ENCODE measurements at places on chromosomes 1 and 21. TPM values are rescaled to one million over a fixed set of nuclear protein-coding genes. Genes with fewer than 3 reads are reported as not detected.

GRCh38 chr1:80825067-80825466 lies 975.7 kb upstream of the ADGRL2 start:
- DNase-seq, result no peak

- no peak for DNase-seq
Measured at GRCh38 chr1:206002871-206003801, at the start of gene RAB7B. TSS of gene RAB7B (minus strand) at chr1:206003395. CDS start at chr1:205994135, 9,260 bp downstream.

GRCh38 chr21:32559006-32559610 lies 26.2 kb downstream of the TCP10L start:
- DNase-seq, result no peak

DNA sequence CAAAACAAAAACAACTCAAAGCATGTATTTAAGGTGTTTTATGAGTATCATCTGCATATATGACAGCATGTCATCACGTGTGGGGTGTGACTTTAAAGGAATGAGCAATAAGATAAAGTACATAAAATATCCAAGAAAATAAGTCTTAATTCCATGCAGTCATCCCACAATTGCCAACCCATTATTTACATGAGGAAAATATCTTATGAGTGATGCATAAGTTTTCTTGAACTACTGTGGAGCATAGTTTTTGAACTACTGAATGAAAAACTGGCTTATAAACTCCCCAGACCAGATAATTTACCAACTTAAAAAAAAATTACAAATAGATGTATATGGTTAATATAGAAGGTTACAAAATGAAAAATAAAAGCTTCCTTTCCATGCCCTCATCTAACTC lies 29.7 kb upstream of the MTMR11 start:
- DNase-seq, result no peak

DNA sequence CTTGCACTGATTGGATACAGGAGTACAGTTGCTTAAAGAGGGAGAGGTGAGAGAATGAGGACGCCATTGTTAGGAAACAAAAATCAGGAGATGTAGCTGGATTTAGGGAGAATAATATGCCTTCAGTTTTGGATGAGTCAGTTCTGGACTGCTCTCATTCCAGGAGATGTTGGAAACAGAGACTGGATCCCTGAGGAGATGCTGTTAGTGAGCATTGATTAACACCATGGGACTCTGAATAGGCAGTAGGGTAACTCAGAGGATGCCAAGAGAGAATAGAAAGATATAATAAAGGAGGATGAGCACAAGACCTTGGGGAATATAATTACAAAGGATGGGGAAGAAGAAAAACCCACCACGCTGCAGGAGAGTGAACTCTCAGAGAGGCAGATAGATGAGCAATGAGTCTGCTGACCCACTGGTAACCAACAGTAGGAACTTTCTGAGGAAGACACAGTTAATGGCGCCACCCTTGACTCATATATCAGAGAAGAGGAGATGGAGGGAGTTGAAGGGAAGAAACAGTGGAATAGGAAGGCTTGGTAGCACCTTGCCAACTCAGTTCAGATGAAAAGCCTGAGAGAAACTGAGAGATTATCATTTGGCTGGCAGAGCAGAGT lies 10.5 kb downstream of the KCNJ15 start:
- no peak for DNase-seq

GRCh38 chr1:108082738-108083562 lies 117.2 kb downstream of the SLC25A24 start:
- no peak for DNase-seq

- DNase-seq, result no peak
Measured at GRCh38 chr1:31779687-31780086, 15.5 kb upstream of the ADGRB2 start.

DNA sequence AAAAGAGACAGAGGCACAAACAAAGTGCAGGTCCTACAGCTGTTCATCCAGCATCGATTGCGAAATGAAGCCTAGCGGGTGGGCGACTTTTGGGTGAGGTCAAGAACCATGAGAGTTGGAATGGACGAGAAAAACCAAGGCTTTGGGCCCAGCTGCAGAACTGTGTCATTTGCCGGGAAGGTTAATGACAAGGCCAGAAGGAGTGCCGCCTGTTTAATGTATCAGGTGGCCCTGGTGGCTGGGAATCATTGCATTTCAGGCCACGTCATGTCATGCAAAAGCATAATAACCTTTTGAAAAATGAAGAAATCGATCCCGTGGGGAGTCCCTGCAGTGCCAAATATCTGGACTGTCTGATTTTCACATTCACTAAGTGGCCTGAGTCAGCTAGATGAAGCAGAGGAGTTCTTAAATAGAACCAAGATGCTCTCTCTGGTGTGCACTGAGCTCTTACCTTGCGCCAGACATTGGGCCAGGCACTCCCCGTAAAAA lies 8.1 kb upstream of the RCC2 start:
- DNase-seq, result no peak

DNA sequence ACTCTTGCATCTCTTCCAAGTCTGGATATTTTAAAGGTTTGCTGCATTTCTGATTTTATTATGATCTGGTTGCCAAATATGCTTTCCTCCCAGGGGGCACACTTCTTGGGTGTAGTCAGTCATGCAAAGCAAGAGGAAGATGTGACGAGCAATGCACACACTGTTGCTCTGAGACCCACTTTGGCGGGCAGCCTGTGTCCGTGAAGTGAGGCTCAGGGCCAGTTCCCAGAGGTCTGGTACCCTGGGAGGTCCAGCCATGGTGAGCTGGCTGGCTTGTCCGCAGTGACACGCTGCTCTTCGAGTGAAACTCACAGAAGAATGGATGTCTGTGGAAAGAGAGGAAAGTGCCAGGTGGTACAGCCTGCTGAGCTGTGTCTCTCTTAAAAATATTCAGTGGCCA lies 52.8 kb upstream of the EDN2 start:
- DNase-seq, result no peak

GRCh38 chr1:18100491-18101063 lies 7.0 kb upstream of the IGSF21 start:
- DNase-seq, result peak; percentile 77

GRCh38 chr1:2606396-2606880 lies 19.9 kb downstream of the PRXL2B start:
- no peak for DNase-seq

The SLC35F3 gene
- 0.85 TPM for total RNA-seq

The C1orf21 gene
- total RNA-seq, result 20.1 TPM

The HSD3B2 gene
- 0.94 TPM for total RNA-seq

The ACBD6 gene
- 53.5 TPM for total RNA-seq

The RIMS3 gene
- 19.9 TPM for total RNA-seq

The SH3D21 gene
- total RNA-seq, result 26.9 TPM

Data from WTC11 (cell line).